ENCODE measurements at places on chromosomes 11 and 22. TPM values are rescaled to one million over a fixed set of nuclear protein-coding genes. Genes with fewer than 3 reads are reported as not detected.

- no peak overlapping the region for H3K27ac ChIP-seq
- H3K27me3 ChIP-seq = no peaks in the 10 kb centered on the region
- DNase-seq = no peak
Measured at GRCh38 chr11:70156291-70157037, 46.6 kb upstream of the FADD start.

- H3K4me1 ChIP-seq = no peaks in the 10 kb centered on the region
- no peak overlapping the region for H3K27ac ChIP-seq
- H3K4me3 ChIP-seq = no peak overlapping the region
- H3K27me3 ChIP-seq = no peaks in the 10 kb centered on the region
- no peaks in the 10 kb centered on the region for H3K36me3 ChIP-seq
Measured at GRCh38 chr11:123483466-123483865, 53.4 kb downstream of the GRAMD1B start.

The KCNJ5 gene
- not detected for total RNA-seq

The MRPL40 gene
- total RNA-seq = 47.7 TPM

DNA sequence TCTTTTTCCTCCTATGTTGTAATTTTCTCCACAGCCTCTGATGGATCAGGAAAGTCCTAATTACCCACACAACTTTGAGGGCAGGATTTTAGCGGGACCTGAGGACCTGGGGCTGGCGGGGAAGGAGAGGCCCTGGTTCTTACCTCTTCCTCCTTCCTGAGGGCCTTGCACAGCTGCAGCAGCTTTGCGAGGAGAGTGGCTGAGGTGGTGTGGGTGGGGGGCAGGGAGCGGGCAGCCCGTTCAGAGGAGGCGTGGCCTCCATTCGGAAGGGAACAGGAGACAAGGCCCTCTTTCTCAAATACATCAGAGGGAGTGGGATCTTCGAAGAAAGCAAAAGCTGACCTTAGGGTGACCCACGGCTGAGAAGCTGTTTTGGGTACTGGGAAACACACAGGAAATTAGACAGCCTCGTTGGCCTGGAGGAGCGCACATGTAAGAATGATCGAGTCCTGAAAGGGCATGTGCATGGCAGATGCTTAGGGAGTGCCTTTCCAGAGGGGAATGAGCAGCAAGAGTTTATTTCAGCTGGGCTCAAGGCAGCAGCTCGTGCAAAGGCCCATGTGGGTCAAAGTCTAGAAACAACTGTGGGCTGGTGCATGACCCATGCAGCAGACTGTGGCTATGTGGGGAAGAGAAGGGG is 76.6 kb upstream of the NARS2 start:
- H3K36me3 ChIP-seq = no peaks in the 10 kb centered on the region
- H3K4me1 ChIP-seq = no peaks in the 10 kb centered on the region
- H3K4me3 ChIP-seq = no peak overlapping the region
- no peak for DNase-seq
- no peak overlapping the region for H3K27ac ChIP-seq

- no peak overlapping the region for H3K4me3 ChIP-seq
- peaks cover 51% of the 10 kb centered on the region for H3K4me1 ChIP-seq
- no peaks in the 10 kb centered on the region for H3K27me3 ChIP-seq
- peak; percentile 61 for DNase-seq
- no peak overlapping the region for H3K27ac ChIP-seq
Measured at GRCh38 chr22:19105867-19106802, 16.1 kb downstream of the DGCR2 start.

GRCh38 chr11:122342089-122342744 is 226.2 kb upstream of the BLID start:
- DNase-seq = no peak
- no peaks in the 10 kb centered on the region for H3K27me3 ChIP-seq
- no peaks in the 10 kb centered on the region for H3K36me3 ChIP-seq
- no peak overlapping the region for H3K4me3 ChIP-seq

GRCh38 chr11:73002214-73002613 is 139.9 kb downstream of the FCHSD2 start:
- H3K4me1 ChIP-seq = no peaks in the 10 kb centered on the region
- DNase-seq = no peak
- H3K27ac ChIP-seq = no peak overlapping the region
- H3K27me3 ChIP-seq = no peaks in the 10 kb centered on the region
- no peaks in the 10 kb centered on the region for H3K36me3 ChIP-seq

GRCh38 chr11:79482800-79483199 is 42.0 kb upstream of the TENM4 start:
- no peak for DNase-seq
- H3K4me1 ChIP-seq = no peaks in the 10 kb centered on the region
- H3K27me3 ChIP-seq = no peaks in the 10 kb centered on the region
- no peak overlapping the region for H3K4me3 ChIP-seq
- H3K27ac ChIP-seq = no peak overlapping the region

The RAB3IL1 gene
- total RNA-seq = 0.28 TPM

GRCh38 chr22:42909363-42910058 is 52.4 kb upstream of the ARFGAP3 start:
- H3K4me3 ChIP-seq = no peak overlapping the region
- no peak for DNase-seq
- no peak overlapping the region for H3K27ac ChIP-seq
- no peaks in the 10 kb centered on the region for H3K36me3 ChIP-seq

- H3K36me3 ChIP-seq = no peaks in the 10 kb centered on the region
- no peak overlapping the region for H3K4me3 ChIP-seq
- H3K4me1 ChIP-seq = peaks cover 20% of the 10 kb centered on the region
- H3K27ac ChIP-seq = no peak overlapping the region
Measured at GRCh38 chr22:43002202-43002586, 12.8 kb downstream of the PACSIN2 start.

- no peak overlapping the region for H3K27ac ChIP-seq
- H3K4me3 ChIP-seq = no peak overlapping the region
- H3K27me3 ChIP-seq = no peaks in the 10 kb centered on the region
- no peaks in the 10 kb centered on the region for H3K36me3 ChIP-seq
- DNase-seq = no peak
Measured at GRCh38 chr11:132607575-132607974, 924.7 kb downstream of the OPCML start.

GRCh38 chr22:29043906-29044575 is 17.6 kb downstream of the C22orf31 start:
- H3K4me3 ChIP-seq = no peak overlapping the region
- H3K27ac ChIP-seq = no peak overlapping the region
- H3K4me1 ChIP-seq = no peaks in the 10 kb centered on the region
- no peaks in the 10 kb centered on the region for H3K36me3 ChIP-seq
- H3K27me3 ChIP-seq = peaks cover 5% of the 10 kb centered on the region

The PRG3 gene
- not detected for total RNA-seq

The KRTAP5-9 gene
- total RNA-seq = not detected

The SLC5A4 gene
- total RNA-seq = not detected

- H3K27me3 ChIP-seq = no peaks in the 10 kb centered on the region
- H3K4me3 ChIP-seq = no peak overlapping the region
- no peak for DNase-seq
- H3K27ac ChIP-seq = no peak overlapping the region
- no peaks in the 10 kb centered on the region for H3K36me3 ChIP-seq
Measured at GRCh38 chr11:2474059-2474901, 29.5 kb downstream of the KCNQ1 start.

The PHLDA2 gene
- total RNA-seq = 2.9 TPM

The EMSY gene
- total RNA-seq = 28.8 TPM

GRCh38 chr11:125957618-125958332 is 11.9 kb downstream of the VSIG10L2 start:
- no peaks in the 10 kb centered on the region for H3K27me3 ChIP-seq
- no peak overlapping the region for H3K27ac ChIP-seq
- no peaks in the 10 kb centered on the region for H3K36me3 ChIP-seq
- H3K4me1 ChIP-seq = no peaks in the 10 kb centered on the region

DNA sequence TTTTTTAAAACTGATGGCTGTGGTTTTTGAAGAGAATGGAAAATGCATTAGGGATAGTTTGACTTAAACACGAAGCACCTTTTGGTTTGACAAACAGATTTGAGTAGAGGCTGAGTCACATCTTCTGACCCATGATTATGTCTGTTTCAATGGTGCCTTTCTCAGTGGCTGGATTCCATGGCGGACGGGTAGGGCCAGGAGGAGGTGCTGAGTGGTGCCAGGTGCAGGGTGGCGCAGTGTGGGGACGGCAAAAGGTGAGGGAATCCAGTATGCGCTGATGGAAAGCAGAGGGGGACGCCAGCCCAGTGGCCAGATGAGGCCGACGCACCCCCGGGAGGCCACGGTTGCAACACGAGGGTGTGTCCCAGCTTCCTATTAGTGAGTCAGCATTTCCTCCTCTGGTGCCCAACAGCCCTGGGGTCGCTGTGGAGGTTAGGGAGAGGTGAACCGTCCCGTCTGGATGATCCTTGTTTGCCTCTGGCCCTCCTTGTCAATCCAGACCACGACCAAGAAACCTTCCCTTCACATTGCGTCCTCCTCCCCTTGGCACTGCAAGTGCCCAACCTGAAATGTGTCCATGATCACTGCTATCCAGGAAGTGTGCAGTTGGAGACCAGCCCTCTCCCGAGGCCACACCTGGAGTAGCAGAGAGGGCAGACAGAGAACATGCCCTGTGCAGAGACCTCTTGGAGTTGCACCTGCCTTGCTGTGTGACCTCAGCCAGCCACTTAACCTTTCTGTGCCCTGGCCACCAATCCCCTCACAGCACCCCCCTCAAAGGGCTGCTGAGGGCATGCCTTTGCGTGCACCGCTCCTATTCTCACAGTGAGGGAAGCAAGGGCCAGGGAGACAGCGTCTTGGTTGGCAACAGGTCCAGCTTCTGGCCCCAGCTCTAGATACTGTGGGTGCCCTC is 32.5 kb upstream of the ATXN10 start:
- no peak overlapping the region for H3K27ac ChIP-seq
- H3K4me1 ChIP-seq = no peaks in the 10 kb centered on the region
- no peak overlapping the region for H3K4me3 ChIP-seq
- no peaks in the 10 kb centered on the region for H3K36me3 ChIP-seq

GRCh38 chr11:63903884-63904283 is 13.1 kb downstream of the RCOR2 start:
- DNase-seq = no peak
- no peak overlapping the region for H3K4me3 ChIP-seq
- no peaks in the 10 kb centered on the region for H3K27me3 ChIP-seq
- H3K4me1 ChIP-seq = no peaks in the 10 kb centered on the region
- H3K36me3 ChIP-seq = peaks cover 60% of the 10 kb centered on the region

GRCh38 chr11:13137844-13138301 is 128.8 kb downstream of the RASSF10 start:
- H3K4me1 ChIP-seq = no peaks in the 10 kb centered on the region
- no peak overlapping the region for H3K4me3 ChIP-seq
- no peak overlapping the region for H3K27ac ChIP-seq
- H3K36me3 ChIP-seq = no peaks in the 10 kb centered on the region
- H3K27me3 ChIP-seq = no peaks in the 10 kb centered on the region
- no peak for DNase-seq

The OR51B5 gene
- not detected for total RNA-seq

GRCh38 chr11:100639140-100639539 is 47.9 kb upstream of the ARHGAP42 start:
- no peaks in the 10 kb centered on the region for H3K27me3 ChIP-seq
- no peak overlapping the region for H3K27ac ChIP-seq
- H3K4me1 ChIP-seq = no peaks in the 10 kb centered on the region
- H3K4me3 ChIP-seq = no peak overlapping the region
- DNase-seq = no peak

GRCh38 chr11:1171985-1172728 is 14.4 kb downstream of the MUC5AC start:
- no peak for DNase-seq
- H3K36me3 ChIP-seq = no peaks in the 10 kb centered on the region
- H3K27ac ChIP-seq = no peak overlapping the region
- no peaks in the 10 kb centered on the region for H3K4me1 ChIP-seq

DNA sequence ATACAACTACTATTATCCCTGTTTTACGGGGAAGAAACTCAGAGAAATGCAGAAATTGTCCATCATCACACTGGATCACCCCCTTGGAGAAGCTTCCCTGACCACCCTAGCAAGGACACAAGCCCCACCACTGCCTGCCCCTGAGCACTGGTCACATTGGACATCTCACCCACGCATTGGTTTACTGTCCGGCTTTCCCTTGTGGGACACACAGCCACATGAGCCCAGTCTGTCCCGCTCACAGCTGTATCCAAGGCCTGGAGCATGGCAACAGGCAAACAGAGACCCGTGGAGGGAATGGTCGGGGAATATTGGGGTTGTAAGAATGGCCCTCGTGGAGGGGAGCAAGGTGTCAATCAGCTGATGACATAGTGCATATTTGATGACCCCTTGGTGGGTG is 42.7 kb upstream of the FGF3 start:
- no peaks in the 10 kb centered on the region for H3K36me3 ChIP-seq
- DNase-seq = no peak
- H3K4me1 ChIP-seq = no peaks in the 10 kb centered on the region
- no peaks in the 10 kb centered on the region for H3K27me3 ChIP-seq
- no peak overlapping the region for H3K4me3 ChIP-seq

DNA sequence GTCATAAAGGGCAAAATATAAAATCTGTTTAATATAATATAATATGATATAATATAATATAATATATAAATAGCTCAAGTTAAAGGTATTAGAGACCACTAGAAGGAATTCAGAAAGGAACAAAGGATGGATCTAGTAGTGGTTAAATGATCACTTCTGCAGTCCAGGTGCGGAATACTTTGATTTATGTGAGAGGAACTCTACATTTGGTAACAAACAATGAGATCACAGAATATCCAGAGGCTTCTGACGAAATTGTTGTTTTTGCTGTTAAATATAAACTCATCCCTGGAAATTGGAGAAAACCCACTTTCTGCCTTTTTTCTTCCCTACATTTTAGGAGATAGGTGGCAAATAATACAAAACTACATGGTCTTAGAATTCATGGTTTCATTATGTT is 36.0 kb downstream of the ATXN10 start:
- H3K4me1 ChIP-seq = no peaks in the 10 kb centered on the region
- H3K4me3 ChIP-seq = no peak overlapping the region
- peaks cover 9% of the 10 kb centered on the region for H3K36me3 ChIP-seq
- no peak overlapping the region for H3K27ac ChIP-seq
- no peak for DNase-seq
- no peaks in the 10 kb centered on the region for H3K27me3 ChIP-seq

GRCh38 chr11:60905551-60906113 is 753 bp downstream of the PRPF19 start:
- peaks cover 29% of the 10 kb centered on the region for H3K36me3 ChIP-seq
- no peak for DNase-seq
- H3K4me1 ChIP-seq = peaks cover 29% of the 10 kb centered on the region
- peak overlapping the region; percentile 80 for H3K4me3 ChIP-seq

- no peaks in the 10 kb centered on the region for H3K4me1 ChIP-seq
- no peaks in the 10 kb centered on the region for H3K27me3 ChIP-seq
- H3K36me3 ChIP-seq = no peaks in the 10 kb centered on the region
- no peak for DNase-seq
Measured at GRCh38 chr11:29734287-29734686, 282.5 kb downstream of the KCNA4 start.

The RASL10A gene
- total RNA-seq = not detected

- no peak overlapping the region for H3K4me3 ChIP-seq
- H3K36me3 ChIP-seq = no peaks in the 10 kb centered on the region
- H3K27me3 ChIP-seq = no peaks in the 10 kb centered on the region
- no peak overlapping the region for H3K27ac ChIP-seq
- H3K4me1 ChIP-seq = no peaks in the 10 kb centered on the region
Measured at GRCh38 chr11:63711838-63712237, 30.5 kb downstream of the RTN3 start.

All from CD8-positive, alpha-beta memory T cell (primary cell).